ENCODE measurements at places on chromosomes 11 and 22.

DNA sequence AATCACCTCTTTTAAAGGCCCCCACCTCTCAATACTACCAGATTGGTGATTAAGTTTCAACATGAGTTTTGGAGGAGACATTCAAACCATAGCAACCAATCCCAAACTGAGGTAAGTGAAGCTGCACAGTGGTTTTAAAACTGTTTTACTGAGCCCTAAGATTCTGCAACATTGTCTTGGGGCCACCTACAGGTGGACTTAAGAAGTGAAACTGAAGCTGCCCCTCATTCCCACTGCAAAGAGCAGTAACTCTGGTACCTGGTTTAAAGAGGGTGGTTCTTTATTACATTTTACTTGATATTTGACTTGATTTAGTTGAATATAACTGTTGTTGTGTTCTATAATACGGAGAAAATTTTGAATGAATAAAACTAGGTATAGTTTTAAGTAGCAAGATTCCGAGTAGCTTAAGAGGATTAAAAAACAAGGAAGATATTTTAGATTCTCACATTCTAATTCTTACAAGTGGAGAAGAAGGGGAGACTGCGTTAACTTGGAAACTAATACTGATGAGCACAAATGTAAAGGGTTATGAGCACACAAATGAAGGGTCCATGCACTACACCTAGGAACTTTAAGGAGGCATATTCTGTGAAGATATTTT lies 26.7 kb downstream of the SYT9 start:
- no peak for DNase-seq

- peak; percentile 30 for DNase-seq
Measured at GRCh38 chr11:45899448-45900174, 7.5 kb downstream of the FREY1 start.

GRCh38 chr11:64126371-64126770 lies 39.5 kb downstream of the MACROD1 start:
- DNase-seq: no peak

DNA sequence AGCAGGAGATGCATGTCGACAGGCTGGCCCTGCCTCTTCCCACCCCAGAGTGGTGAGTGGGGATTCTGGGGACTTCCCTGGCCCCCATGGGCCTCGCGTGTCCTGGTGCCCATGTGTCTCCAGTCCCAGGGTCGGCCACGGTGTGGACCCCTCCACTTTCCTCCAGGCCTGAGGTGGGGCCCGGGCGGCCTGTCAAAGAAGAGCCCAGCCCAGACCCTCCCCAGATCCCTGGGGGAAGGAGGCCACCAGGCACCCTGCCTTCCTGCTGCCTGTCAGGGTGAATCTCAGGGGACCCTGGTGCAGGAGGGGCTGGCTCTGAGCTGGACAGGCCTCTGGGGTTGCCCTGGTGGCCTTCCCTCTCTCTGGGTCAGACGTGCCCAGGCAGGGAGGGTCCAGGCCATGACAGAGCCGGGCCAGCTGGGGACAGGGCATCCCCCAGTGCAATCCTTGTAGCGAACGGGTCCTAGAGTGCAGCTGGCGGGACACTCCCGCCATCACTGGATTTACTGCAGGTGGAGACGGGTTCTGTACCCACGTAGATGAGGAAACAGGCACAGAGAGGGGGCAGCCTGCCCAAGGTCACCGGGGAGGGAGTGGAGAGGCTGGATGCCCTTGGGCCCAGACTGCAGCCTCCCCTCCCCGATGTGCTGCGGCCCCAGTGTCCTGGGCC lies 13.5 kb upstream of the MUC6 start:
- DNase-seq: no peak

DNA sequence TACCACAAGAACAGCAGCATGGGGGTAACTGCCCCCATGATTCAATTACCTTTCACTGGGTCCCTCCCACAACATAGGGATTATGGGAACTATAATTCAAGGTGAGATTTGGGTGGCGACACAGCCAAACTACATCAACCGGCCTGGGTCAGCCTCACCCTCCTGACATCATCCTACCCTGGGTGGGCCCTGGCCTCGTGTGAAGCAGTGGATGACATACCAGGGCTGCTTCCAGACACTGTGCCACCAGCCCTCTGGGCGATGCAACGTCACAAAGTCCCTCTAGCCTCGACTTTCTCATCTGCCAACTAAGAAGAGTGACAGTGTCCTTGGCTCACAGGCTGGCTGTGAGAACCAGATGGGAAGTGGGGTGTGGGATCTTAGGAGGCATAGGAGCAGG lies 8.7 kb upstream of the TPCN2 start:
- no peak for DNase-seq

GRCh38 chr11:87110443-87111131 lies 72.9 kb downstream of the TMEM135 start:
- no peak for DNase-seq

DNA sequence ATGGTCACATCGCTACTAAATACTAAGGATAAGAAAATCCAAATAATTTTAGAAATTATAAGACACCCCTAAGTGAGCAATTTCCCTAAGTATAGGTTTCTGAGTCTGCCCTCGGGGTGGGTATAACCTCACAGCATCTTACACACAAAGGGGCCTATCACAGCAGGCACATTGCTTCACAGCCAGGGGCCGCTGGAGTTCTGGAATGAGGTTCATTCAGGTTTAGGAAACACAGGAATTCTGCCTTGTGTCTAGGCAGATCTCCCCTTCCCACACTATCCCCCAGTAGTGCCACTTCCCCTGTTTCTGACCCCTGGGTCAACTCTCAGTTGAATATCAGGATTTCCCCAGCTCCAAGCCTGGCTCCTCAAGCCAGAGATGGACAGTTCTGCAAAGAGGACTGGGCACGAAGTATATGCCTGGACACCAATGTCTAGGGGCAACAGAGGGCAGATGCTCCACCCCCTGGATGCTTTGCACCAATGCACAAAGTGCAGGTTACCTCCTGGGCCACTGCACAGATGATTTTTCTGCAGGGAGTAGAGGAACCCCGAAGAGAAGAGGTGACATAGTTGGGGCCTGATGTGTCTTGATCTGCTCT lies 11.4 kb downstream of the TUBA8 start:
- no peak for DNase-seq
